Activated CD4-positive, alpha-beta T cell treated with anti-CD3 and anti-CD28 coated beads for 48 hours (primary cell): ENCODE measurements at places on chromosomes 6 and 20.
A peak's percentile ranks its signal among the peaks of the same experiment; 100 is the strongest.

GRCh38 chr6:33008944-33009861 is at the start of gene HLA-DOA:
Gene HLA-DOA, minus strand, starts transcription at chr6:33009591.
- peak; percentile 51 for DNase-seq

GRCh38 chr6:136822046-136822375 is 381 bp upstream of the PEX7 start:
- peak; percentile 45 for DNase-seq

DNA sequence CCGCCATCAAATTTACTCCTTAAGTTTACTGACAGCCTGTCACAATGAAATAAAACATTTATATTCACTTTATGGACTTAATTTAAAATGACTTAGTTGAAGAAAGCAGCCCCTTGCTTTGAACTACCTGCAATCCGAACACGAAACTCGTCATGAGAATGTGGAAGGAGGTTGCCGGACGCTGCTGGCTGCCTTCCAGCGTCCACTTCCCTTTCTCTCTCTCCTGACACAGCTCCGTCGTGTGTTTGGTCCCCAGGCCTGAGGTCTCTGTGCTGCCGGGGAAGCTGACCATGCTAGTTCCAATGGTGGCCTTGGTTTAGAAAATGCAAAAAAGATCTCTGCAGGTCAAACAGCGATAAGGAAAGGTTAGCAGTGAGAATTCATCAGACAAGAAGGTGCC is 519.7 kb downstream of the CDH26 start:
- DNase-seq = no peak

GRCh38 chr6:167533851-167534250 is 209.0 kb downstream of the TTLL2 start:
- DNase-seq = no peak

GRCh38 chr6:82227770-82228169 is 19.8 kb downstream of the IBTK start:
- no peak for DNase-seq

GRCh38 chr6:130697271-130697994 is 129.8 kb upstream of the SMLR1 start:
- DNase-seq = no peak

- no peak for DNase-seq
Measured at GRCh38 chr6:129845696-129846095, 15.4 kb downstream of the TMEM244 start.

DNA sequence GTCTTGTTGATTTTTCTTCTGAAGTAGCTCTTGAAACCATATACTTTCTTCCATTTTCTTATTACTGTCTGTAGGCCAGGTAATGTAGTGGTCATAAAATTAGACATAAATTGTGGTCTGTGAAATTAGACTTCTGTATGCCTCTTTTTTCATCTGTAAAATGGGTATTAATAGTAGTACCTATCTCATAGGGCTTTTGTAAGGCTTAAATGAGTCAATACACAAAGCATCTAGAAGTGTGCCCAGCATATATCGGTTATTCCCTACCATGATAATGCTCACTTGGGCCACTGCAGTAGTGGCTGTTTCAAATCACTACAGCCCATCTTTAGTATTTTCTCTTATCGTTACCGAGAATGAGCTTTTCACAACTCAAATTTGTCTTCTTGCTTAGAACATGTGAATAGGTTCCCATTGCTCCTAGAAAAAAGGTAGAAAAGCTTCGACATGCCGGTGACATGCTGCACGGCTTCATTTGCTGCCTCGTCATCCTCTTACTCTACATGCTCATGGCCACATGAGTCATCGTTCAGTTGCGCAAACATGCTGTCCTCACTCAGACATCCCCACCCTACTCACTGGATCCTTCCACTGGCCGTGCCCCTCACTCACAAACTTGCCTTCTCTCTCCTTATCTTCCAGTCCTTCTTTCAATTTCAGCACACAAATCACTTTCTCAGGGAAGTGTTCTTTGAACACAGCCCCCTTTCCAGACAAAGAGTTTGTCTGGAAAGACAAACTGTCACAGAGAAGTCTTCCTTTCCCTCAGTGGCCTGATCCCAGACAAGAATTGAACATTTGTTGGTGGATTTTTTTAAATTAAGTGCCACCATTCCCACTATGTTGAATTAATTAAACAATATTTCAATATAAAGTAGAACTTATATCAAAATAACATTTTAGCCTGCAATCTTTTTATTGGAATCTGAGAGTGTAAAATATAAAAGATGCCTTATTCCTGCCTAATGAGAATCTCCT is 32.2 kb upstream of the ERVFRD-1 start:
- peak; percentile 35 for DNase-seq

- no peak for DNase-seq
Measured at GRCh38 chr20:1389703-1390580, 2.9 kb downstream of the FKBP1A start.
